ENCODE measurements at places on chromosomes 1 and 21.

DNA sequence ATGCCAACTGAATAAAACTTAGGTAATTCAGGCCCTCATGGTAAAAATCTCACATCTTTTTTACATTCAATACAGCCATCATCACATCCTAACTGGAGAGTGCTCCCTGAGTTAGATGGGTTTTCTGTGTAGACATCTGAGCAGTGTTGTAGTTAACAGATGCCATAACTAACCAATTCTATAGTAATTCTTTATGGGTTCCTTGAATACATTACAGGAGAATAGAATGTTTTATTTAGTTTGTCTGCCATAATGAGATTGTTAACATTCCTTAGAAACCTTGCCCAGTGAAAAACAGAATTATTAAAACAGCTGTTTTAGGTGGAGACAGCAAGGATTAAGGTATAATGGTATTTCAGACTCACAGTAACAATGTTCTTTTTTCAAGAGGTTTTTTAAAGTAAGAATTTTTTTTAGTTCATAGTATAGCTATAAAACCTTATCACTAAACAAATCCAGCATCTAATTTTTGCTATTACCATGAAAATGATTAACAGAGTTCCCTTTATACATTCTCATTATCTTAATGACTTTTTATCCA, 95.3 kb downstream of the ATP5PO start:
- no peak for DNase-seq

DNA sequence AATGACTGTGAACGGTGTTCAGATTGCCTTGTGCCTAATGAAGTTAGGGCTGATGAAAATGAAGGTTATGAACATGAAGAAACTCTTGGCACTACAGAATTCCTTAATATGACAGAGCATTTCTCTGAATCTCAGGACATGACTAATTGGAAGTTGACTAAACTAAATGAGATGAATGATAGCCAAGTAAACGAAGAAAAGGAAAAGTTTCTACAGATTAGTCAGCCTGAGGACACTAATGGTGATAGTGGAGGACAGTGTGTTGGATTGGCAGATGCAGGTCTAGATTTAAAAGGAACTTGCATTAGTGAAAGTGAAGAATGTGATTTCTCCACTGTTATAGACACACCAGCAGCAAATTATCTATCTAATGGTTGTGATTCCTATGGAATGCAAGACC, 96.6 kb downstream of the ZFYVE9 start:
- DNase-seq: no peak

GRCh38 chr1:23745515-23745914, 2.2 kb downstream of the ELOA start:
- peak; percentile 15 for DNase-seq

DNA sequence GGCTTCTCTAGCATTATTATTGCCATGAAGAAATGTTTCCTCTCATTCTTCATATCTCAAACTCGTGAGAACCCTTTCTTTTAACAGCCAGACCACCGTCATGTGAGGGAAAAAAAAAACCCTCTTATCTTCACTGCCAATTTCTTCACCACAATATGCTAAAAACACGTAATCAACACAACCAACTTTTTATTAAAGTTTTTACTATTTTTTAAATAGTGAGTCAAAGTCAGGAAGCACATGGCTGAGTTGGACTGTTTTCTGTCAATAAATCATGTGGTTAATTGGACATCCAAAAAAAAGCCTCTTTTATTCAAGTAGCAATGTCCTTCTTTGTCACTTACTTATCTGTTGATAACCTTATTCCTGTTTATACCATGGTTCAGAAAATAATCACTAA, 55.9 kb upstream of the SAMD13 start:
- DNase-seq: no peak

GRCh38 chr21:36135391-36136102, 668 bp downstream of the CBR3 start:
- peak; percentile 40 for DNase-seq

- no peak for DNase-seq
Measured at GRCh38 chr1:55276671-55277376, 61.7 kb upstream of the USP24 start.

- peak; percentile 66 for DNase-seq
Measured at GRCh38 chr1:77533660-77534305, 148.7 kb downstream of the ZZZ3 start.

DNA sequence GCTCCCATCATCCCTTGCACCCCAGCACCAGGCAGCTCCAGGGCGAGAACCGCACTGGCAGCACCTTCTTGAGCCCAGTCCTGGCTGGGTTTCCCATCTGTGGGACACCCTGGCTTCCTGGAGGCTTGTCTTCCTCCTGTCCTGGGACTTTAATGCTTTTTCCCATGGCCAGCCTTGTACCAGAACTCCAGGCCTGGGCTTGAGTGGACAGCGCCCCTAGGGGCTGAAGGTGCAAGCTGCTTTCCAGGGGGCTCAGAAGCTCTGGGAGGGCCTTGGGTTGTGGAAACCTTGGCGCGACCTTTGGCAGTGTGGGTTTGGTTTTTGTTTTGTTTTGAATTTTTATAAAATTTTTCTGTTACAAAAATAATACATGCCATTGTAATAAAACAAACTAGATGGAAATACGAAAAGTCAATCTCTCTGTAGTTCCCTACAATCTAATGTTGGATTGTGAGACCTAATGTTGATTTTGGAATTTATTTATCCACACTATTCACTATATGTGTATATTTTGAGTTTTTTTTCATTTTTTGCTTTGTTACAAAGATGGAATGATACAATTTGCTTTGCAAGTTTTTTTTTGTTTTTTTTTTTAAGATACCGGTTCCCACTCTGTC, 33.8 kb upstream of the RPL11 start:
- DNase-seq: peak; percentile 65

DNA sequence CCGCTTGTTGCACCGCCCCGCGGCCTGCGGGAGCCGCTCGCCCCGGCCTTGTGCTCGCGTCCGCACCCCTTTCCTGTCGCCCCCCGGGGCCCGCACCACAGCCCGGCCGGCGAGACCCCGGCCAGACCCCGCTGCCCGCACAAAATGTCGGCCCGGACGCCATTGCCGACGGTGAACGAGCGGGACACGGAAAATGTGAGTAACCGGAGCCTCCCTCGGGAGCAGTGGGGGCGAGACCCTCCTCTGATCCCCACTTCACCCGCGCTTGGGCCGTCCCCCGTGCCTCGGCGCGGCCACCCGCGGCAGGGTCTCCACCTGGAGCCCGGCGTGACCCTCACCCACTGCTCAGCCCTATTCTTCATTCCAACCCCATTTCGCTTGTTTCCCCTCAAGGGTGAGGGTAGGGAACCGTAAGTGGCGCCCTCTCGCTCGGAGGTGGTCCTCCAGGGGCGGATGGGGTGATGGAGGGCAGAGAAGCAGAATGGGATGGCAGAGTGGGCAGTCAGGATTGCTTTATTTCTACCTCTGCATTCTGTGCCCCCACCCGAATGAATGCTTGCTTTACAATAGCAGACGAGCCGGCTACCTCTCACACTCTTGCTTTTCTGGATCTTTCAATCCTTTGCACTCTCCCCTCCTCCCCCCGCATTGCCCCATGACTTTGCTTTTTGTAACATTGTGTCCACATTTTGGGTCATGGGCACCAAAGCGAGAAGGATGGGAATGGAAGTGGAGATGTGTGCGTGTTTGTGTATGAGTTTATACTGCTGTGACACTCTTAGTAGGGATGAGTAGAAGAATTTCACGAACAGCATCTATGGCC, 954 bp downstream of the MARK1 start:
- DNase-seq: peak; percentile 33

GRCh38 chr1:156691191-156691590, 14.0 kb upstream of the NES start:
- DNase-seq: no peak

- no peak for DNase-seq
Measured at GRCh38 chr1:71770121-71770520, 512.2 kb downstream of the NEGR1 start.

GRCh38 chr1:66725885-66726665, 26.2 kb upstream of the DYNLT5 start:
- DNase-seq: peak; percentile 57

DNA sequence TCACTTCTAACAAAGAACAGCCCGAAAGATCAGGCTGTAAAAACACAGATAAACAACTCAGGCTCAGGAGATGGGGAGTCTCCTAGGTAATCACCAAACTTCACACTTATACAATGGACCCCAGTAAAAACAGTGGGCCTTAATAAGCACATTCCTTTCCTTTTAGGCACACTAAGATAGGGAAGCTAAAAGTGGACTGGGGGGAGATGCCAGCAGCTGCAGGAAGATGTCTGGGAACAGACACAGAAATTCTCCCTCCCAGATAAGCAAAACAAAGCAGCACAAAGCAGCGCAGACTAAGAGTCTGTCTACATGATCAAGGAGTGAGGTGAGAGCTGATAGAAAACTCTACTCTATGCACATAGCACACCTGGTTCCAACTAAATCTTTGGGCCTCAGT, 29.0 kb upstream of the CTBS start:
- no peak for DNase-seq

- no peak for DNase-seq
Measured at GRCh38 chr1:71586030-71586429, 505.2 kb upstream of the ZRANB2 start.

GRCh38 chr1:201127755-201128455, 921 bp upstream of the ASCL5 start:
- DNase-seq: no peak

DNA sequence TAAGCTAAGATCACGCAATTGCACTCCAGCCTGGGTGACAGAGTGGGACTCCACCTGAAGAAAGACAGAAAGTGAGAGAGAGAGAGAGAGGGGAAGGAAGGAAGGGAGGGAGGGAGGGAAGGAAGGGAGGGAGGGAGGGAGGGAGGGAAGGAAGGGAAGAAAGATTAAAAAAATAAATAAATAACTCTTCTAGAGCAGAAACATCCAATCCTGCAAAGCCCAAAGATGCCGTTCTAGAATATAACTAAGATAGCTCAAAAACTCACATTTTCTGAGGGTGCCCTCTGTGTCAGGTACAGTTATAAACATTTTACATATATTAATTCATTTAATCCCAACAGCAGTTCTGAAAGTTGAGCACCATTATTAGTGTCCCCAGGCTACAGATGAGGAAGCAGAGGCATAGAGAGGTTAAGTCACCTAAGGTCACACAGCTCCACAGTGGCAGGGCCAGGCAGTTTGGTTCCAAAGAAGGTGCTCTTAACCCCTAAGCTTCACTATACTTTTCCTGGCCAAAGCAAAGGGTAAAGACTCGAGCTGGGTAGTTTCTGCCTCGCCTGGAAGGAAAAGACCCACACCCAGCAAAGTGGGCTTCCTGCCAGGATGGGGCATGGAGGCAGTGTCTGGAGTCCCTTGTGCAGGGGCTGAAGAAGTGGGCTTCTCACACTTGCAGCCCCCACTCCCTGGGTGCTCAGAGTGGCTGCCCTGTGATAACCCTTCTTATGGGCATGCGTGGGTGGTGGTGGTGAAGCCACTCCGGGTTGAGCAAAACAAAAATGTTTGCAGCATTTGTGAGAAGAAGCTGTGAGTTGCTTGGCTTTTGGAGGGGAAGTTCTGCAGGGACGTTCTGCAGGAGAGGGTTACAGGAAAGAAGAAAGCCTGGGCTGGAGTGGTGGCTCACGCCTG, 7.9 kb upstream of the PIK3CD start:
- DNase-seq: no peak

DNA sequence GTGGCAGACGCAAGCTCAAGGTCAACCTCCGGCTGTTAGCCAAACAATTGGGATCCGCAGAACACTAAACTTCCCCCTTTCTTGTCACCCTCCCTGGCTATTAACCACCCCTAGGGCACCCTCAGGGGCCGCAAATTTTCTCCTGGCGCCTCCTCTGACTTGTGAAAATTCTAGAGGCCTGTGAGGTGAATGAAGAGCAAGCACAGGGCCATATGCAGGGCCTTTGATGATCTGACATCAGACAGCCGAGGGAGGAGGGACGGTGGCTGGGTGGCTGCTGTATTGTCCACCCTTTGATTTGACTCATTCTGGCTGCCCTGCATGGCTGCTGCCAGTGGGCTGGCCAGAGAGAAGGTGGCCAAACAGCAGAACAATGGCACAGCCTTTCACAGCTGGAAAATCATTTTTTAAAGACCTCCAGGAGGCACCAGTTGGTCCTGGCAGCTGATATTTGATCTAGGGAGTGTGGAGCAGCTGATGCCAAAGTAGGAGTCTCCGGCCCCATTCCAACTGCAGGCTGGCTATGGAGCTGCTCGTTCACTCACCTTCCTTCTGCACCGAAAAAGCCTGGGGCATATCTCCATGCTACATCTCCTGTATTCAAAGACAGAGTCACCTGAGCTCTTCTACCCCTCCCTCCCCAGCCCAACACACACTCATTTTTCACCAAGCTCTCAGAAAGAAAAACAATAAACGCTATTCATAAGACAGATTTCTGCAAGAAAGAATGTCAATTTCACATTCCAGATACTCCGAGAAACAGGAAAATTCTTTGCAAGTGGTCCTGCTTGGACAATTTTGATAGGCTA, 44.9 kb upstream of the BARHL2 start:
- DNase-seq: no peak

DNA sequence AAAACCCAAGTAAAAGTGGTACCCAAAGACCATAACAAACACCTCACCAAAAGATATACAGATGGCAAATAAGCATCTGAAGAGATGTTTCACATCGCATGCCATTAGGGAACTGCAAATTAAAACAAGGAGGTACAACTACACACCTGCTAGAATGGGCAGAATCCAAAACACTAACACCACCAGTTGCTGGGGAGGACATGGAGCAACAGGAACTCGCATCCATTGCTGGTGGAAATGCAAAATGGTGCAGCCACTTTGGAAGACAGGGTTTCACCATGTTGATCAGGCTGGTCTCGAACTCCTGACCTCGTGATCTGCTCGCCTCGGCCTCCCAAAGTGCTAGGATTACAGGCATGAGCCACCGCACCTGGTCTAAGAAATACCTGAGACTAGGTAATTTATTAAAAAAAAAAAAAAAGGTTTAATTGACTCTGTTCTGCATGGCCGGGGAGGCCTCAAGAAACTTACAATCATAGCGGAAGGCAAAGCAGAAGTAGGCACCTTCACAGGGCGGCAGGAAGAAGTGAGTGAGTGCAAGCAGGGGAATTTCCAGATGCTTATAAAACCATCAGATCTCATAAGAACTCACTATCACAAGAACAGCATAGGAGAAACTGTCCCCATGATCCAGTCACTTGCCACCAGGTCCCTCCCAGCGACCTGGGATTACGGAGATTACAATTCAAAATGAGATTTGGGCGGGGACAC, 30.2 kb upstream of the PRSS38 start:
- no peak for DNase-seq

- no peak for DNase-seq
Measured at GRCh38 chr1:53334312-53334711, 6.4 kb upstream of the LRP8 start.

DNA sequence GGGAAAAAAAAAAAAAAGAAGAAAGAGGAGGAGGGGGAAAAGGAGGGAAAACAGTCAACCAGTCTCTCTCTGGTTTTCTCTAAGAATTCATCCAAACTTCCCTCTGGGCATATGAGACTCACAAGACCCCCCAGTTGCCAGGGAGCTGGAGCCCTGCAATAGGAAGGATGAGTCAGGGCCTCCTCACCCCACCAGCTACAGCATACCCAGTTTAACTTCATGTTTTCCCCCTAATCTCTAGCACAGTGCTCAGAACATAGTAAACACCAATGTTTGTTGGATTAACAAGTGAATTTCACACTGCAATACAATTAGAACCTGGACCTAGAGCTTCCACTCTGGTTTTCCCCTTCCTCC, 7.8 kb downstream of the F11R start:
- DNase-seq: no peak

All from SK-N-DZ (cell line).